ENCODE measurements at places on chromosomes 16 and 17.

DNA sequence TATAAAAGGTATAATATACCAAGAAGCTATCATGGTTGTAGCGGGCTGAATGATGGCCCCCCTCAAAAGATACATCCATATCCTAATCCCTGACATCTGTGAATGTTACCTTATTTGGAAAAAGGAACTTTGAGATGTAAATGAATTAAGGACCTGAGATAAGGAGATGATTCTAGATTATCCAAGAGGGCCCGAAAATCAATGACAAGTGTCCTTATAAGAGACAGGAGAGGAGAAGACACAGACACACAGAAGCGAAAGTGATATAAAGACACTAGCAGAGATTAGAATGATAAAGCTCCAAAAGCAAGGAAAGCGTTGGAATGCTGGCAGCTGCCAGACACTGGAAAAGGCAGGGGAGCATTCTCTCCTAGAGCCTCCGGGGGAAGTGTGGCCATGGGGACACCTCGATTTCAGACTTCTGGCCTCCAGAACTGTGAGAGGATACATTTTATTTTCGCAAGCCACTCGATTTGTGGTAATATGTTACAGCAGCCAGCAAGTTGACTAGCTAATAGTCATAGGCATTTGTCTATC is 12.5 kb upstream of the GP1BA start:
- no peak for DNase-seq

- DNase-seq = no peak
Observed at GRCh38 chr16:14351647-14352046, 278.4 kb downstream of the PARN start.

DNA sequence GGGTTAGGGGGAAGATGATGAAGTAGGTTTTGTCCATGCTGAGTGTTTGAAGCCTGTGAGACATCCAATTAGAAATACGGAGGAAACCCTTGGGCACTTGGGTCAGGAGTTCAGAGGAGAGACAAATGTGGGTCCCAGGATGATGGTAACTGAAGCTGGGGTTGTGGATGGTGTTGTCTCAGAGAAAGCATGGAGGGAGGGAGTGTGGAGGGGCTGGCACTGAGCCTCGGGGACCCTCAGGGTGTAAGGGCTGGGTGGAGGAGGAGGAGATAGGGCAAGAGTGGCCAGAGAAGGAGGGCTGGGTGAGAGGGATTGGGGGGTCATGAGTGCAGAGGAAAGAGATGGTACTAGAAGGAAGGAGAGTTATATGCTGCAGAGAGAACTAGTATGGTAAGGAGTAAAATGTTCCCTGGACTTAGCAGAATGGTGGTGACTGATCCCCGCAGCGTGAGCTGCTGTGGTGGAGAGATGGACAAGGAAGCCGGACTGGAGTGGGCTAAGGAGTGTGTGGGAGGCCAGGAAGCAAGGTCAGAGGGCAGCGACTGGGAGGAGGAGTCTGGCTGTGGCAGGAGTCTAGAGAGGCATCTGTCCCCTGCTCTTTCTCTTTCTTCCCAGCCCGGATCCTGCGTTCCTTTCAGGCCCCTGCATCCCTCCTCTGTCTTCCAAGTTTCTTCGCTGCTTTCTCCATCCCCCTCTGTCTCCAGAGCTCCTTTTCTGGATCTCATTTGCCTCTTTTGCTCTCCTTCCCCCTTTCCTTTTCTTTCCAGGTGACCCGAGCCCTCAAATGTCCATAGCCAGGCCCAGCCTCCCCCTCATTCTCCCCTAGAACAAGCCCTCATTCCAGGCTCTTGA is 3.9 kb upstream of the COL1A1 start:
- peak; percentile 65 for DNase-seq

DNA sequence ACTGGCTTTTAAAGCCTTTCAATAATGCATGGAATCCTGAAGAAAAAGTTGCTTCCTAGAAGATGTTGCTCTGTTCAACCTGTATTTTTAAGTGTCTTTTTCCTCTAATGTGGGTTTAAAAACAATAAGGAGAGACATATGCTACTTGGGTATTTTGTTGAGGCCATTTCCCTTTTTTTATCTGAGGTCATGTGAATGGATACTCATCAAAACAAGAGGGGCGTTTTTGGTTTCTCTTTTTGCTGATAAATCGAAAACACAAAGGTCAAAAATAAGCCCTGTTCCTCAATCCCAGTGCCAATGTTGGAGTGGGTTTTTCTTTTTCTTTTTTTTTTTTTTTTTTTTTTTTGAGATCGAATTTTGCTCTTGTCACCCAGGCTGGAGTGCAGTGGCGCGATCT is 468.0 kb upstream of the RBFOX1 start:
- no peak for DNase-seq

Measured in nephron progenitor cell (in vitro differentiated cells).